ENCODE measurements at places on chromosomes 4 and X. TPM values are rescaled to one million over a fixed set of nuclear protein-coding genes. Genes with fewer than 3 reads are reported as not detected.
A peak's percentile ranks its signal among the peaks of the same experiment; 100 is the strongest.

The CTAG1B gene
- not detected for total RNA-seq

The ADGRG4 gene
- total RNA-seq: not detected

The EGF gene
- 0.23 TPM for total RNA-seq

The SCML1 gene
- total RNA-seq: 0.62 TPM

The RHOXF2B gene
- total RNA-seq: not detected

The SPANXN3 gene
- not detected for total RNA-seq

The SULT1B1 gene
- total RNA-seq: not detected

- no peaks in the 10 kb centered on the region for H3K36me3 ChIP-seq
- H3K4me1 ChIP-seq: no peaks in the 10 kb centered on the region
- no peak for DNase-seq
Measured at GRCh38 chrX:22699581-22700091, 300.1 kb upstream of the DDX53 start.

- H3K4me3 ChIP-seq: no peak overlapping the region
- no peak for DNase-seq
- no peaks in the 10 kb centered on the region for H3K27me3 ChIP-seq
- no peaks in the 10 kb centered on the region for H3K36me3 ChIP-seq
Measured at GRCh38 chr4:109276482-109277095, 25.9 kb downstream of the COL25A1 start.

DNA sequence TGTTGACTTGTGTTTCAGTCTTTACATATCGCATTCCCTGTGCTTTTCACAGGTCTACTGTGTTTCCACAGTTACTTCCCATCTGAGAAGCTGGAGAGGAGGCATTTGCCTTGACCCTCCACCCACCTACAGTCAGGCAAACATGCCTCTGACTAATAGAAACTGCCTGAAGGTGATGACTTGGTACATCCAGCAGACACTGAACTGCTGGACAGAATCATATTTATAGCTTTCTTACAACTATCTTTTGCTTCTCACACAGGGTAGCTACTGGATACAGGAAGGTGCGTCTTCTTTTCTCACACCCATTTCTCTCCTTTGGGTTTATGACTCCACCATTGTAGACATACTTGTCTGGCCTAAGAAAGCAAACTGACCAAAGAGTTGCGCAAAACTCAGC lies 58.0 kb downstream of the VGLL1 start:
- peaks cover 25% of the 10 kb centered on the region for H3K4me1 ChIP-seq
- H3K27me3 ChIP-seq: no peaks in the 10 kb centered on the region
- H3K36me3 ChIP-seq: no peaks in the 10 kb centered on the region
- no peak overlapping the region for H3K4me3 ChIP-seq
- no peak for DNase-seq
- H3K27ac ChIP-seq: no peak overlapping the region

DNA sequence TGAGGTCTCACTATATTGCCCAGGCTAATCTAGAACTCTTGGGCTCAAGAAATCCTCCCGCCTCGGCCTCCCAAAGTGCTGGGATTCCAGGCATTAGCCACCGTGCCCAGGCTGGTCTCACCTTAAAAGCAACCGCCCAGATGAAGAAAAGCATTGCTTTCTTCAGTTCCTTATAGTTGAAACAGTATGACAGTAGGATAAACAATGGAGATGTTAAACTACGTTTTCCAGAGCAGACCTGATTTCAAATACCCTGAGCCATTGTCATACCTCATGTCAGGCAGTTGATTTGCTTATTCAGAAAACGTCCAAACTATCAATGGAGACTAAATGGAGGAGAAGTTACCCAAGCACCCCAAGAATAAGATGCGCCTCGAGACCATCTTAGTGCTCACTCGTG lies 26.3 kb upstream of the TMEM131L start:
- no peaks in the 10 kb centered on the region for H3K36me3 ChIP-seq
- no peak for DNase-seq
- peak overlapping the region; percentile 80 for H3K27ac ChIP-seq
- no peaks in the 10 kb centered on the region for H3K27me3 ChIP-seq
- H3K4me1 ChIP-seq: peaks cover 33% of the 10 kb centered on the region
- H3K4me3 ChIP-seq: peak overlapping the region; percentile 49

GRCh38 chrX:153430796-153431195 lies 15.1 kb downstream of the TREX2 start:
- no peaks in the 10 kb centered on the region for H3K27me3 ChIP-seq
- H3K4me1 ChIP-seq: no peaks in the 10 kb centered on the region
- no peak overlapping the region for H3K4me3 ChIP-seq
- H3K36me3 ChIP-seq: no peaks in the 10 kb centered on the region
- H3K27ac ChIP-seq: no peak overlapping the region
- no peak for DNase-seq

GRCh38 chr4:53431052-53431451 lies 53.6 kb downstream of the FIP1L1 start:
- no peak for DNase-seq
- H3K36me3 ChIP-seq: peaks cover 2% of the 10 kb centered on the region
- H3K4me1 ChIP-seq: no peaks in the 10 kb centered on the region
- no peaks in the 10 kb centered on the region for H3K27me3 ChIP-seq

GRCh38 chr4:2881431-2881830 lies 37.8 kb downstream of the ADD1 start:
- peaks cover 11% of the 10 kb centered on the region for H3K36me3 ChIP-seq
- H3K27ac ChIP-seq: no peak overlapping the region
- H3K27me3 ChIP-seq: no peaks in the 10 kb centered on the region

DNA sequence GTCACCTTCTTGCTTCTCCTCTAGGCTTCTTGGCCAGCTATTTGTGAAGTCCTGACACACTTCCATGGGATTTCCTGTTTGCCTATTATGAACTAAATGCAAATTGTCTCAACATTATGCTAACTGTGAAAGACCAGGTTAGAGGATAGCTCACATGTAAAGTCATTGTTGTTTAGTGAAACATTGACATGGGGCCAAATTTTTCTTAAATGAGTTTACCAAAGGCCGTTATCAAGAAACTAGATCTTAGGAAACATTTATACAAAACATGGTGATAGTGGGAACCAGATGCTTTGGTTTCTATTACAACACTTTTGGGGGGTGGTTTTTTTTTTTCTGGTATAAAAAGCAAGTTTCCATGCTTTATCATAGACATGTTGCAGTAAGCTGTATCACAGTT lies 466.8 kb upstream of the FAM241A start:
- DNase-seq: no peak
- no peaks in the 10 kb centered on the region for H3K4me1 ChIP-seq
- no peak overlapping the region for H3K27ac ChIP-seq
- no peak overlapping the region for H3K4me3 ChIP-seq
- H3K27me3 ChIP-seq: no peaks in the 10 kb centered on the region

GRCh38 chr4:110865611-110866259 lies 242.9 kb upstream of the PITX2 start:
- peaks cover 6% of the 10 kb centered on the region for H3K4me1 ChIP-seq
- H3K27ac ChIP-seq: no peak overlapping the region

DNA sequence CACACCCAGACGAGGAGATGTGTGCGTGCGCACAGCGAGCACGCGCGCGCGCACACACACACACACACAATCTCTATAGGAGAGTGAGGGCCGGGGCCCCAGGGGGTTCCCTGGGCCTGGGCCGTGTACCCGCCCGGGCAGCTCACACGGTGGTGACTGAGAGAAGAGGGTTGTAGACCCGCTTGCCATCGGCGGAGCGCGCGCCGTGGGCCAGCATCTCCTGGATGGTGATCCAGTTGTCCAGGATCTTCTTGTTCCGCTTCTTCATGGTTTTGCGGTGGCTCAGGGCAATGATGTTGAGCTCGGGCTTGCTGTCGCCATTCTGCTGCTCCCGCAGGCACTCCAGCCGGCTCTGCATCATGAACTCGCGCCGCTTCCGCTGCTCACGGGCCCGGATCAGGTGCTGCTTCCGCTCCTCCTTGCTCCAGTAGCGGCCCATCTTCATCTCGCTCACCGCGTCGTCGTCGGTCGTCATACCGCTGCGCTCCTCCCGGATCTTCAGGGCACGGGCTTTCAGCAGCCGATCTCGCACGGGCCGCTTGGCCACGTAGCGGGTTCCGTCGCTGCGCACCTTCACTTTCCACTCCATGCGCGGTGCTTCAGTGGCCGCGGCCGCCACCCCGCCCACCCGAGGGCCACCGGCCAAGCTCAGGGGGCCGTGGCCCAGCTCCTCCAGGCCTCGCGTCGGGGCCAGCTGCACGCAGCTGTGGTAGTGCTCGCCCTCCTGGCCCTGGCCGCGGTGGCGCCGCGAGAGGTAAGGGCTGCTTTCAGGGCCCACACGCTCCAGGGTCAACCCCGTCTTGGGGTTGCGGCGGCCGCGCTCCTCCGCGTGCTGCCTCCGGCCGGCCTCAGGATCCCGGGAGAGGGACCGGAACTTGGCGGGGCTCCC lies 9.0 kb downstream of the SSR4 start:
- H3K4me1 ChIP-seq: no peaks in the 10 kb centered on the region
- DNase-seq: no peak
- H3K27me3 ChIP-seq: no peaks in the 10 kb centered on the region
- no peak overlapping the region for H3K27ac ChIP-seq

All from GM12878 (cell line).